ENCODE measurements at places on chromosomes 4 and X. TPM values are rescaled to one million over a fixed set of nuclear protein-coding genes. Genes with fewer than 3 reads are reported as not detected.
A peak's percentile ranks its signal among the peaks of the same experiment; 100 is the strongest.

DNA sequence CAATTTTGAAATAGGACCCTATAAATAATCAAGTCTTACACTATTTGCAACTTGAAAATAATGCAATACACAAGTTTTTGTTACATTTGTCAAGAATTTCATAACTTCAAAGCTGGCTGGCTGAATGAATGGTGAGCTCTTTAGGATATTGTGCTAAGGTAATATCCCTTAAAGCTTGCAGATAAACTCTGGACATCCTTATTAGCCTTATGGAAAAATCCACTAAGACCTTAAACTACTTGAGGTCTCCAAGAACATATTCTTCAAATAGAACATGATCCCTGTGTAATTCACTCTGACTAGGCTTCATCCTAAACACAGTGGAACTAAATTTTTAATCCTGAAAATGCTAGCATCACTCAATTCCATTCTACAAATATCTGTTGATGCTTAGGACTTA, 199.3 kb downstream of the PACRGL start:
- no peaks in the 10 kb centered on the region for H3K36me3 ChIP-seq
- H3K27ac ChIP-seq, result no peak overlapping the region
- H3K4me1 ChIP-seq, result no peaks in the 10 kb centered on the region
- no peaks in the 10 kb centered on the region for H3K27me3 ChIP-seq

- no peaks in the 10 kb centered on the region for H3K36me3 ChIP-seq
- H3K27ac ChIP-seq, result no peak overlapping the region
- no peaks in the 10 kb centered on the region for H3K27me3 ChIP-seq
These were observed 112.8 kb downstream of the AFAP1 start for GRCh38 chr4:7826909-7827306.

DNA sequence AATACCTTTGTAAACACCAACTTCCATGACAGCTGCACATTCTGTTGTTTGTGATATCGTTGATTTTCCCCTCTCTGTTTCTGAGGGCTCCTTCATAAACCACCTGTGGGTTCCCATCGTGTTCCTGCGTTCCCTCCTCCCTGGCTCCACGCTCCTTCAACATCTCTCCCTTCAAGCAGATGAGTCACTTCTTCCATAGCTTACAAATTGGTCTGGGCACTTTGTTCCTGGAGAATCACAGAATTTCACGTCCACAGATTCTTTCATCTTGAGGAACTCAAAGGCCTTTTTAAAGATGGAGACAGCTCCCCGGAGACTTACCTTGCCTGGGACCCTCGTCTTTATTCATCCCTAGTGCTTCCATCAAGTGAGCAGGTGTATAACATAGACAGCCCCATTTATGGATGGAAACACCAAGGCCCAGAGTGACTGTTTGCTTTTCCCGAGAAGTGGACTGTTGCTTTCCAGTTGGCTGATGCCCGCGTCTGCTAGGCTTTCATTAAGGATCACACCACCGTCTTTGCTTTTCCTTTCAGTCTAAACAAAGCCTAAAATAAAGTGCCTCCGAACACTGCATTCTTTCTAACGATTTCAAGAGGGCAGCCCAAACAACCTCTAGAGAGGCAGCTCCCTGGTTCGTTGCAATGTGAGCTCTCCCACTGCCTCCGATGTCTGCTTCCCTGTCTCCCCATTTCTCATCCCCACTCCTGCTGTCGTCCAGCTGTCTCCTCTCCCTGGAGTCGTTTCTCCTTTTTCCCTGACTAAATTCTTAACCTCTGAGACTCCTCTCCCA, 146.3 kb upstream of the STX18 start:
- no peaks in the 10 kb centered on the region for H3K27me3 ChIP-seq
- no peaks in the 10 kb centered on the region for H3K36me3 ChIP-seq
- no peaks in the 10 kb centered on the region for H3K4me1 ChIP-seq
- no peak overlapping the region for H3K4me3 ChIP-seq
- no peak for DNase-seq

- no peaks in the 10 kb centered on the region for H3K4me1 ChIP-seq
- no peaks in the 10 kb centered on the region for H3K36me3 ChIP-seq
- no peak overlapping the region for H3K4me3 ChIP-seq
These were observed 223.4 kb downstream of the FAM47B start for GRCh38 chrX:35166023-35166422.

- no peak for DNase-seq
- peak overlapping the region; percentile 35 for H3K27ac ChIP-seq
- H3K4me1 ChIP-seq, result peaks cover 23% of the 10 kb centered on the region
- no peaks in the 10 kb centered on the region for H3K36me3 ChIP-seq
- H3K27me3 ChIP-seq, result no peaks in the 10 kb centered on the region
These were observed 430.9 kb downstream of the MAPK10 start for GRCh38 chr4:85928775-85929591.

DNA sequence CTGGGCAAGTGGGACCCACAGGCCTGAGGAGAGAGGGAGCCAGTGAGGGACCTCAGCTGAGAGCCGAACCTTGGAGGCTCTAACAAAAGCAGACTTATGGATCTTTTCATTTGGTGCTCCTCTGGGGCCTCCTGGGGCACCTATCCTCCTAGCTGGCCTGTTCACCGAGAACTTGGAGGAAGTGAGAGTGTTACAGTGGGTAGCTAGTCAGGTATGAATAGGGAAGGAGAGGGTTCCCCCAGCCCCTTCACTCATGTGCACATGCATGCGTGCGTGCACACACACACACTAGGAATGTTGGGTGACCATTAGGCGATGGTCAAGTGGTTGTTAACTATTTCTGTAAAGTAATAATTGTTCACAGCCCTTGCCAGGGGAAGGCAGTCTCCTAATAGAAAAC, 18.6 kb upstream of the TMEM185A start:
- no peaks in the 10 kb centered on the region for H3K4me1 ChIP-seq
- H3K27me3 ChIP-seq, result no peaks in the 10 kb centered on the region
- no peaks in the 10 kb centered on the region for H3K36me3 ChIP-seq
- H3K4me3 ChIP-seq, result no peak overlapping the region
- DNase-seq, result no peak
- no peak overlapping the region for H3K27ac ChIP-seq

GRCh38 chr4:54550395-54551171, 107.2 kb upstream of the KIT start:
- DNase-seq, result no peak
- no peaks in the 10 kb centered on the region for H3K4me1 ChIP-seq
- H3K36me3 ChIP-seq, result no peaks in the 10 kb centered on the region
- no peaks in the 10 kb centered on the region for H3K27me3 ChIP-seq

DNA sequence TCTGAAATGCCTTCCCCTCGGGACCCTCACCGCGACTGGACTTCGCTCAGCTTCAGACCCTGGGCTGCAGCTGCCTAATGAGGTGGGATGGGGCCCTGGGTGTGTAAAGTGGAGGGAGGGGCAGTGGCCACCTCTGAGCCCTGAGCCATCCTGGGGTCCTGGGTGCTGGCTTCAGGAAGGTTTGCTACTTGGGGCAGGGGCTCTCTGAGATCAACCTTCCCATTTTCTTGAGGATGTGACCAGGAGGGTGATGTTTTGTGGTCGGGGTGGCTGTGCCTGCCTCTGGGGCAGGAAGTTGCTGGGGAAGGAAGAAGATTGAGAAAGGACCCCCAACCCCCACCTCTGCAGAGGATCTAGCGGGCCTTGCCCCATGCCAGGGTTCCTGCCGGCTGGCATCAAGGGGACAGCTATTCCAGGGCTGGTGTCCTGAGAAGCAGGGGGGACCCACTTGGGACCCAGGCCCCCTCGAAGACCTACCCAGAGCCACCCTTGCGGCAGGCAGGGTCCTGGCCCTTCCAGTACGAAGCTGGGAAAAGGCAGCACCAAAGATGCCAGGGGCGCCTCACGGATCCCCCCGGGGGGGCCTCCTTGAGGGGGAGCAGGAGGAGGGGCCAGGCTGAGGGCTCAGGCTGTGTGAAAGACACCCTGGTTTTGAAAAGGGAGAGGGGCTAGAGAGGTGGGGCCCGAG, 6.5 kb downstream of the SH3BP2 start:
- DNase-seq, result no peak
- peaks cover 73% of the 10 kb centered on the region for H3K4me1 ChIP-seq
- H3K4me3 ChIP-seq, result no peak overlapping the region
- no peaks in the 10 kb centered on the region for H3K27me3 ChIP-seq
- no peaks in the 10 kb centered on the region for H3K36me3 ChIP-seq

DNA sequence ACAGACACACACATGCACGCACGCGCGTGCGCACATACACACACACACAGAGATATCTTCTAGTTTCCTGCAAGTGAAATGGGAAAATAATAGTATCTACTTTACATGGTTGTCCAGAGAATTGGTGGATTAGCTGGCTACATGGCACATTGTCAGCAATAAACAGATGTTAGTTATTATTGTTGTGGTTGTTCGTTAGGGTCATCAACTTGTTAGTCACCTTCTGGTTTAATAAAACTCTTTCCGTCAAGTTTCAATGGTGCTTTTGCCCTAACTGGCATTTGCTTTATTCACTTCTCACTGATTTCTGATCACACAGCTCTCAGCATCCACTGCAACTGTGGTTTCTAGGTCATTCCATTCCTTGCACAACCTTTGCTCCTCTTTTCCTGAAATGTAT, 25.4 kb upstream of the RASL11B start:
- H3K27ac ChIP-seq, result no peak overlapping the region
- no peak for DNase-seq
- H3K4me1 ChIP-seq, result peaks cover 7% of the 10 kb centered on the region
- no peak overlapping the region for H3K4me3 ChIP-seq
- H3K36me3 ChIP-seq, result no peaks in the 10 kb centered on the region

- no peak within 1 kb of the TSS for H3K4me3 ChIP-seq
- no peaks in the 10 kb centered on the region for H3K36me3 ChIP-seq
- H3K27me3 ChIP-seq, result no peaks in the 10 kb centered on the region
- no peak within 1 kb of the TSS for H3K27ac ChIP-seq
- DNase-seq, result no peak
- no peaks in the 10 kb centered on the region for H3K4me1 ChIP-seq
These were observed at the start of gene SERTM2 for GRCh38 chrX:111511477-111511876. SERTM2 (plus strand) TSS chrX:111511645; CDS start chrX:111518858, 7,213 bp downstream.

- no peak overlapping the region for H3K4me3 ChIP-seq
- DNase-seq, result peak; percentile 14
- H3K27ac ChIP-seq, result no peak overlapping the region
- no peaks in the 10 kb centered on the region for H3K4me1 ChIP-seq
- H3K36me3 ChIP-seq, result no peaks in the 10 kb centered on the region
- peaks cover 4% of the 10 kb centered on the region for H3K27me3 ChIP-seq
These were observed 11.9 kb downstream of the AR start for GRCh38 chrX:67555578-67556203.

DNA sequence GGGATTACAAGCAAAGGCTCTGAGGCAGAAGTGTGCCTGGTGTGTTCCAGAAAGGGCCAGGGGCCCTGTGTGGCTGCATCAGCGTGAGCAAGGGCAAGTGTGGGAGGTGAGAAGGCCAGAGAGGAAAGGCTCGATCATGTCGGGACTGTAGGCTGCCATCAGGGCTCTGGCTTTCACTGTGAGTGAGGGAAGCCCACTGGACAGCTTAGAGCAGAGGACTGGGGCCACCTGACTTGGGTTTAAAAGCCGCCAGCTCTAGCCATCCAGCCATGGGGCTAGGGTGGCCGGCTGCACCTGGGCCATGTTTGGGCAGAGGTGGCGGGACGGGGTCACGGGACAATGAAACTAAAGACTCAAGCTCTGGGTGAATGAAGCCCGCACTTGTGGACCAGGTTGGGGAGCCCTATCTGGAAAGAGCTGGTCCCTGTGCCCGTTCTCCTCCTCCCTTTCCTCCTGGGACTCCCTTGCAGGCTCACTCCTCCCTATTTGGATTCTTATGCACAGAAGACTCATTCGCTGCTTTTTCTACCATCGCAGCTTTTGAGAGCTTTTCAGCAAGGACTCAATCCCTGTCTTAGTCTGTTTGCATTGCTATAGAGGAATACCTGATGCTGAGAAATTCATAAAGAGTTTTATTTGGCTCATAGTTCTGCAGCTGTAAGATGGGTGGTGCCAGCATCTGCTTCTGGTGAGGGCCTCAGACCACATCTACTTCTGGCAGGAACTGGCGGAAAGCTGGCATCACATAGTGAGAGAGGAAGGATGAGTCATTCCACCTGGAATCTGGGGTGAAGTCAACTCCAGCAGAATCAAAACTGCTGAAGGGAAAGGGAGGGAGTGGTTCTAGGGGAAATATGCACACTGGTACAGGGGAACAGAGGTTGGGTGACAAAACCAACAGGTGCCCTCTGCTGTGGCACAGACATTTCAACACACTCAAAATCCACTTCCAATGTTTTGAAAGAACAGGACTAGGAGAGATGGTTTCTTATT, 15.3 kb downstream of the CTAG1B start:
- no peak for DNase-seq
- H3K27ac ChIP-seq, result no peak overlapping the region
- H3K4me1 ChIP-seq, result no peaks in the 10 kb centered on the region
- no peak overlapping the region for H3K4me3 ChIP-seq

DNA sequence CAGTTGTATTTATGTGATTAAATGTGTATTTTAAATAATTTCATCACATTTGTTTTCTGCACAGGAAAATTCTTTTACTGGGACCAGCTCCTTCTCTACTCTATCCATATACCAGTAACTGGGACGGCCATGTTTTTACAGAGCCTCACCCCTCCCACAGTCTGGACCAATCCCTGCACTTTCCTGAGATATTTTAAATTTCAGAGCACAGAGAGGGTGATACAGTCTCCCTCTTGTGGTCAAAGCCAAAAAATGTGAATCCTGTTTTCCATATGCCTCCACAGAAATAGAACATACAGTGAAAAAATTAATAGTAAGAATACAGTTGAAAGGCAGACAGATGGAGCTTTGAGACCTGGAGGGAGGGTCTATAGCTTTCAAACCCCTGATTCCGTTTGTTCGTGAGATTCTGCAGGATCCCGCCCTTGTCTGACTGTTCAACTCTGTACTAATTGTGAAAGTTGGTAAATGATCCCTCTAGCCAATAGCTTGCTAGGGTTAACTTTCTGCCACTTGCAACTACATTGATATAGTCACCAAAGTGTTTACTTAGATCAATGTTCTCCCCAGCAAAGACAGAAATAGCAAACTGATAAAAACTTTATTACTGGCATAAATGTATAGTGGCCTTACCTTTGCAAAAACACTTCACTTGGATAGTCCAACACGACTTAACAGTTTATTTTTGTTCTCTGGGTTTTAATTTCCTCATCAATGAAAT, 172.2 kb downstream of the PPARGC1A start:
- no peaks in the 10 kb centered on the region for H3K36me3 ChIP-seq
- H3K4me3 ChIP-seq, result no peak overlapping the region
- H3K4me1 ChIP-seq, result no peaks in the 10 kb centered on the region
- H3K27ac ChIP-seq, result no peak overlapping the region
- H3K27me3 ChIP-seq, result no peaks in the 10 kb centered on the region

DNA sequence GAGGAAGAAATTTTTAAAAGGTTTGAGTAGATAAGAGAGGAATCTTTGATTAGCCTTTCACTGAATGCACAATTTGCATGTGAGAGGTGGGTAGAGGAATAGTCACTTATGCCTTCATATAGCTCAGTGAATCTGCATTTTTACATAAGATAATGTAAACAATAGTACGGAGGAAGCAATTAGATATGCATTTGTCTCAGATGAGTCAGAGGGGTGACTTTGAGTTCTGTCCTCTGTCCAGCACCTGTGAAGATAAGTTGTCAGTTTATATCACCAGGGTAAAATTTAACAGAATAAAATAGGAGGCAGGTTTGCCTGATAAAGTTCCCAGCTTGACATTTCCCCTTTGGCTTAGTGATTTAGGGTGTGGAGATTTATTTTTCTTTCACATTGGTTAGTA, 841.9 kb downstream of the PCDH18 start:
- H3K27me3 ChIP-seq, result no peaks in the 10 kb centered on the region
- H3K4me1 ChIP-seq, result no peaks in the 10 kb centered on the region
- H3K4me3 ChIP-seq, result no peak overlapping the region
- H3K36me3 ChIP-seq, result no peaks in the 10 kb centered on the region
- H3K27ac ChIP-seq, result no peak overlapping the region
- DNase-seq, result no peak

- no peaks in the 10 kb centered on the region for H3K36me3 ChIP-seq
- no peak overlapping the region for H3K27ac ChIP-seq
- H3K4me1 ChIP-seq, result no peaks in the 10 kb centered on the region
- DNase-seq, result no peak
These were observed 51.8 kb downstream of the CHRDL1 start for GRCh38 chrX:110743679-110744340.

Gene CENPVL2
- not detected for total RNA-seq

Gene HSFX3
- total RNA-seq, result not detected

Gene NPY2R
- not detected for total RNA-seq

All from pancreas (tissue), 10 donors.